ENCODE measurements at places on chromosomes 4 and X.
A peak's percentile ranks its signal among the peaks of the same experiment; 100 is the strongest.

DNA sequence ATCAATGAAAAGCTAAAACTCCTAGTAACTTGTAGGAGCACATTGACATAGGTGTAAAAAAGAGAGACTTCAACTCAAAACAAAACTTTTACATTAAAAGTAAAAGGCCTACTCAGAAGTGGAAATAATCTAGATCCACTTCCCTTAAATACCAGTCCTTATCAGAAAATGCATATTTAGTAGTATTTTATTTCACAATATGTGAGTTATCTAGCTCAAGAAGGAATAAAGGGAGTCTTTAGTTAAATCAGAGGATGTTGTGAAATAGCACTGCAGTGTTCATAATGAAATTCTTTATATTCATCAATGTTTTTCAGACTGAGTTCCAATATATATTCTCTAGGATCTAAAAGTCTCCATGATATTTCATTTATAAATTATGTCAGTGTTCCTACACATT lies 715.0 kb downstream of the GRID2 start:
- DNase-seq = no peak

- DNase-seq = no peak
These were observed 20.6 kb upstream of the MAML3 start for GRCh38 chr4:140174543-140174942.

DNA sequence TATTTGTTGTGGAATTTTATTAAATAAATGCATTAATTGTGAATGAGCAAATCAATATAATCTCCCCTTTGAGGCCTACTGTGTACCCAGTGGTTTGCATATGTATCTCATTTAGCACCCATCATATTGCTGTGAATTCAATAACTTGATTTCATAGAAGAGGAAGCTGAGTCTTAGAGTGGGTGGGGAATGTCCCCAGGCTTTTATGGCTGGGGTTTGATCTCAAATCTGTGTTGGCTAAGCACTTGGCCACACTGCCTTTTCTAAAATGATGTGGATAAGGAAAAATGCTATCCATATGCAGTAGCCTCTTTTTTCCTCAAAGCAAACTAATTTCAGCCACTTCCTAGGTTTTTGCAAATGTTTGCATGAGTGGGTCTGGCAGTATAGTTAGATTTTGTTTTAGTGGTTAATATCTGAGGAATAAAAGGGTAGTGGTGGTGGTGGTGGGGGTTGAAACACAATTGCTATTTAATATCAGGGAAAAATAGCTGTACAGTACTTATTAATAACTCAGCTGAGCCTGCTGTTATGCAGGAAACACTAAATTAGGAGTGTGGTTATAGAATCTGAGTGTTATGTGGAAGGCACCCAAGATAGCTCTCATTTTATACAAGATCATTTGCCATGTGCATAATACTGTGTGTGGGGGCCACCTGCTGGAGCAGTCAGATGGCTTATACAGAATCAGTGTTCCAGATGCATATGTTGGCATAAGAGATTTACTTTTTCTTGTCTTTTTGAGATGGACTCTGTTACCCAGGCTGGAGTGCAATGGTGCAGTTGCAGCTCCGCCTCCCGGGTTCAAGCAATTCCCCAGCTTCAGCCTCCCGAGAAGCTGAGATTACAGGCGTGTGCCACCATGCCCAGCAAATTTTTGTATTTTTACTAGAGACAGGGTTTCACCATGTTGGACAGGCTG lies 108.0 kb downstream of the TMEM131L start:
- peak; percentile 28 for DNase-seq

DNA sequence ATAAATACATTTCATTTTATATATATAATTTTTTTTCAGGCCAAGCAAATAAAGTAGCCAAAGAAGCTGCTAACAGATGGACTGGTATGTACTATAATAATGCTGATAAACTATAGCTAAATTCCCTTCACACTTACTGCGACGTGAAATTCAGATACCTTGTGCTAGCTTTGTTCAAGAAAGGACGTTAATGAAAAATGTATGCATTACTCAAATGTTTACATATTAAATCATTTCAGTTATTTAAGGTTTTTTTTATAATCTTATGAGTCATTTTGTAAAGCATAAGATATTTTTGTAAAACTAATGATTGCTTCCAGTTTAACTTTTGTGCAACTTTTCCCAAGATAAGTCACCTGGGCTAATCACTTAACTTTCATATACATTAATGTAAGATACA lies 57.2 kb upstream of the TMEM131L start:
- no peak for DNase-seq

DNA sequence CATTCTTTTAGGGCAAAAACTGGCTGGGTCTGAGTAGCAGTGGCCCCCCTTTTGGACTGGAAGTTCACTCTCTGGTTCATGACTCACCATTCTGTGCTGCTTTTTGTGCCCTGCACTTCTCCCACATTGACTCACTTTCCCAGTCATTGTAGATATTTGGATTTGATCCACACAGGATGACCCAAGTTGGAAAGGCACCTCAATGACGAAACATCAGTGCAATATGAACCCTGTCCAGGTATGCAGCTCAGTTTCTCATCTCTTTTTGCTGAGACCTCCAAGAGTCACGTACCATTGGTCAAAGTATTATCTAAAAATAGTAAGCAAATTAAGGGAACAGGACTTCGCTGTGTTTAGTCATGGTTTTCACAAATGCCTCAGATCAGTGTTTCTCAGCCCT lies 92.7 kb downstream of the CBLL2 start:
- no peak for DNase-seq

GRCh38 chrX:2767631-2768455 lies 16.0 kb downstream of the XG start:
- no peak for DNase-seq
